Natural killer cell (primary cell): ENCODE measurements at places on chromosomes 13 and 19. TPM values are rescaled to one million over a fixed set of nuclear protein-coding genes. Genes with fewer than 3 reads are reported as not detected.

DNA sequence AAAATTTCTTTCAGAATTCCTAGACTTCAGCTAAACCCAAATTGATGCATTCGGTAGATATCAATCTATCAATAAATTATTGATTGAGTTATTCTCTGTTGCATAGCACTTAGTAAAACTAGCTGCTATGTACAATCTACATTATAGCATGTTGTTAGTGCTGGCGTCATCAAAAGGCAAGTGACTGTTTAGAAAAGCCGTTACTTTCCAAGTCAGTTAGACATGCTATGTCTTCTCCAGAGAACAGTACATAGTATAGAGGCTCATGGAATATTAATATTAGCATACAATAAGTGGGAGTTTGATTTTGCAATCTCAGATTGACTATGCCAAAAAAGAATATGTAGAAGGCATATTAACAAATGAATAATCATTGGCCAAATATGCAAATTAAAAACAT lies 165.6 kb downstream of the DCT start:
- DNase-seq: no peak

DNA sequence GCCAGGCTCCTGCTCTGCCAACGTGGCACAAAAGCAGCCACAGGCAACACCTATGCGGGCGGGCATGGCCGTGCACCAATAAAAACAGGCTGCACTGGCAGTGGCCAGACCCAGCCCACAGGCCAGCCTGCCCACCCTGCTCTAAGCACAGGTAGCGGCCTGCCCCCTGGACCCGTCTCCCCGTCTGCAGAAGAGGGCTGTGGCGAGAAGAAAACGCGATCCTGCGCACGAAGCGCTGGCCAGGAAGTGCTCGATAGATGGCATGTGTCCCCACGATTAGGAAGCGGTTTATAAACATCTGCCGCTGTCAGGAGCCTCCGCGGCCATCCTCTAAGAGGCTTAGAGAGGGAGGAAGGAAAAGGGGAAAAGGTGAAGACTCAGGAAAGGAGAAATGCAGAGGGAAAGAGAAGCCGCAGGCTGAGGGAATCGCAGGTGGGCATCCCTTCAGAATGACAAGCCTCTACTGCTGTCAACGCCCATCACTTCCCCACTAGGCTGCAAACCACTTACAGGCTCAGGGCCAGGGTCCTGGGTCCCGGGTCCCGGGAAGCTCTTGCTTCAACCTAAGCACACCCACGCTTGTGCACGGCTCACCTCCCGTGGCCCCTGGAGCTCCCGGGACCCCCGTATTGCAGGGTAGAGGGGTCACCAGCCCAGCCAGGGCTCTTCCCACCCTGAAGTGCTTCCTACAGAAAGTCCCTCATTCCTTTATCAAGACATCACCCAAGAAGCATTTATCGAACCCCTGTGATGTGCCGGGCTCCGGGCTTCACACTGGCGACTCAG lies 10.5 kb downstream of the MLLT1 start:
- DNase-seq: no peak

GRCh38 chr19:41430922-41431321 lies 3.7 kb upstream of the B3GNT8 start:
- no peak for DNase-seq

The ATP4B gene
- total RNA-seq: not detected

GRCh38 chr19:33559996-33560395 lies 38.4 kb upstream of the PEPD start:
- no peak for DNase-seq

DNA sequence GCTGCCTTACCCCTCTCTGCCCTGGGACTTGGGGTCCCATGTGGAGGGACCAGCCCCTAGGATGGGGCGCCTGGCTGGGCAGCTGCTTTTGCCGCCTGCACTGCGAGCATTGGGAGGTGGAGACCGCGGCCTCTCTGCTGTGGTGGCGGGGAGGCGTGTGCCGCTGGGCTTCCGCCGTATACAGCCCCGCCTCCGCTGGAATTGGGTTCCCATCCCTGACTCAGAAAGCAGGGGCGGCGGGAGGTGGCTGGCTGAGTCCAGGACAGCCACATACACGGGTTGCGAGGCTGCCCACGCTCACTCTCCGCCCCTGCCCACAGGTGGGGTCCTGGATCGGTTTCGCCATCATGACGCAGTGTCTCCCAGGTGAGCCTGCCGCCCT lies 6.6 kb downstream of the NDUFB7 start:
- DNase-seq: no peak

The ERICH6B gene
- total RNA-seq: not detected

DNA sequence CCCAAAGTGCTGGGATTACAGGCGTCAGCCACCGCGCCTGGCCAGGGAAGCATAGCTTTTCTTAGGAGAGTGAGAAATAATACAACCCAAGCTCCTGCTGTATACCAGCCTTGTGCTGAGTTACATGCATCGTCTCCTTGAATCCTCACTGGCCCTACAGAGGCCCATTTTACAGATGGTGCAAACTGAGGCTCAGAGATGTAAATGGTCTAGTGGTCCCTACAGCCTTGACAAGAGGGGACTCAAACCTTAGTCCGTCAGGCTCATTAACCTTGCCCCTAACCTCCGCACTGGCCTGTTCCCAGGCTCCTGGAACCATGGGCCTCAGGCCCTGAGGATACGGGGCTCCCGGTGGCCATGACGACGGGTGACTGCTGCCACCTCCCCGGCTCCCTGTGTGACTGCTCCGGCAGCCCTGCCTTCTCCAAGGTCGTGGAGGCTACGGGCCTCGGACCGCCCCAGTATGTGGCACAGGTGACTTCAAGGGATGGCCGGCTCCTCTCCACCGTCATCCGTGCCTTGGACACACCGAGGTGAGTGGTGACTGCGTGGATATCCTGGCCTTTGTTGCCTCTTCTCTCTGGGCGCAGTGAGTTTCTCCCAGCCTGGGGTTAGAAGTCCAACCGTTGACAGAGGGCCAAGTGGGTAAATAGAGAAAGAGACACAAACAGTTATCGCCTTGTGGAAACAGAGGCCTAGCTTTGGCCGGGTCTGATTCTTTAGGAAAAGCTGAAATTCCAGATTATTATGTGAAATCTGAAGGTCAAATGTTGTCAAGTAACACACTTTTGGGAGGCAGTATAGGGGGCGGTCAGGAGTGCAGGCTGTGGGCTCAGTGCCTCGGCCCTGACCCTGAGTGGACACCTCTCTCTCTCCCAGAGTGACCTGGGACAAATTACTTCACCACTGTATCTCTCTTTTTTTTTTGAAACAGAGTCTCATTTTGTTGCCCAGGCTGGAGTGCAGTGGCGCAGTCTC lies 8.7 kb downstream of the MARCHF2 start:
- DNase-seq: no peak

The NRTN gene
- 0.34 TPM for total RNA-seq

DNA sequence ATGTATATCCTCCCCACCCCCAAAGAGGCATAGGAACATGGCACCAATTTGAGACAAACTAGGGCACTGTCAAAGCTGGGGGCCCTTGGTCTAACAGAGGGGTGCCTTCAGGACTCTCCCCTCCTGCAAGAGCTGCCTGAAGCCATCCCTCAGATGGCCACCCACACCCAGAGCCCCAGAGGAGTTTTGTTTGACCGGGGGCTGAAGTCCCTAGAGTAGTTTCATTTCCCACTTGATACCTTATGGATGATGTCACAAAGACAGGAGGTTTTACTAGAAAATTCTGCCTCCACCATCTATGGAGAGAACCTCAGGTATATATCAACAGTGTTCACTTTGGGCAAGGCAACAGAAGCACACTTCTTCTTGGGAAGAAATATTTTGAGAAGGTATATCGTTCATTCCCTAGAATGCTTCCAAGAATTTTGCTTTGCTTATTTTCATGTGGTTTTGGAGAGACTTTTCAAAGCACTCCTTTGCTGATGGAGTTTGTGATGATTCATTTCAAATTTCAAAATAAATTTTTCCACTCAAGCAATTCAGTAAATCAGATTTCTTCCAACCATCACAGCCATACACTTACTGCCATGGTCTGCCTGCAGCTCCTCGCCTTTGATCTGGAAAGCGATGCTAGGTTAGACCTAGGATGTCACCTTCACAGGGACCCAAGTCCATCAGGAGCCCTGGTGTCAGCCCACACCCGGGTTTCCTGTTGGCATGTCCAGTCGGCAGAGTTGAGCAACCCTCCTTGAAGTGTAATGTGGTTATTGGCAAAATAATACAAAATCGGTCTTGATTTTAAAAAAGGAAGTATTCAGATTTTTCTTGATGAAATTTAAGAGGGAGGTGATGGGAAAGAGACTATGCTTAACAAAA lies 207.0 kb downstream of the SHISA2 start:
- DNase-seq: no peak

The ZNF490 gene
- total RNA-seq: 21.4 TPM

The IGFL3 gene
- not detected for total RNA-seq

The ATXN8OS gene
- not detected for total RNA-seq

DNA sequence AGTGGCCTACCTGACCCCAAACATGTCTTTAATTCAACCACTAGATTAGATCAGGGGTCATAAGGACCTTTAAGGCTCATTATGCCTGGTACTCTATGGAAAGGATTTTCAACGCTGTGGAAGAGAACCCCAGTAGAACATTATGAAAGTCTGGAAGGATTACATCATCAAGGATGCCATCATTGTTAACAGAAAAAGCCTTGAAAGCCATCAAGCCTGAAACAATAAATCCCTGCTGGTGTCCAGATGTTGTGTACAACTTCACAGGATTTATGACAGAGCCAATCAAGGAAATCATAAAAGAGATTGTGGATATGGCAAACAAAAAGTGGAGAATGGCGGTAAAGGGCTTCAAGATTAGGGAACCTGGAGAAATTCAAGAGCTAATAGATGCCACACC lies 59.7 kb downstream of the NAA16 start:
- no peak for DNase-seq

- DNase-seq: no peak
Measured at GRCh38 chr13:50334115-50334778, 319.0 kb downstream of the KCNRG start.

GRCh38 chr13:51806566-51806965 lies 2.6 kb upstream of the DHRS12 start:
- DNase-seq: no peak

DNA sequence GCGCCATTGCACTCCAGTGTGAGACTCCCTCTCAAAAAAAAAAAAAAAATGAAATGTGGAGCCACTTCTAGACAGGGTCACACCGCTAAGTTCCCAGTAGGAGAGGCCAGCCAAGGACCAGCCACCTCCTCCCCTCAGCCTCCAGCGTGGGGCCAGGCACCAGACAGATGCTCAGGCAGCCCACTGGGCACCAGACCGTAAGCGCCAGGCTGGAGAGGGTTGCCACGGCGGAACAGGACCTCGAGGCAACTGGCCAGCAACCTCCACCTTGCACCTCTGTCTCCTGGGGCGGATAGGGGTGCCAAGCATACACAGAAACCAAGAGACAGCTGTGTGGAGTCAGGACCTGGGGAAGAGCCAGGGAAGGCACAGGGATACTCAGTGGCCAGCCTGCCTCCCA lies 3.7 kb downstream of the PEPD start:
- DNase-seq: no peak

The PRODH2 gene
- total RNA-seq: not detected

The EFNB2 gene
- total RNA-seq: 0.16 TPM

DNA sequence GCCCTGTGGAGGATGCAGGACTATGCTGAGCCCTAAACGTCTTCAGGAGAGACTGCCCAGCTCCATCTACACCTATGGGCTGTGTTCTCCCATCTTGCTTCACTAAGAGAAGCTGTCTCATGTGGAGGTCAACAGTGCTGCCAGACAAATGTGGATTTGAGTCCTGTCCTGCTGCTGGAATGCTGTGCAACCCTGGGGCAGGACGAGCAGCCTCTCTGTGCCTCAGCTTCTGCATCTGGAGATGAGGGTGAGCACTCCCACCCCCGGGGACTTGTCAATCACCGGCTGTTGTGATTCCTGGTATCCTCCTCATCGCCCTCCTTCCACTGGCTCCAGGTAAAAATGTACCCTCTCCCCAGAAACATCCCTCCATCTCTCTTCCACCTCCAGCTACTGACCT lies 16.3 kb downstream of the EPS15L1 start:
- no peak for DNase-seq

The FPR1 gene
- total RNA-seq: 3.4 TPM

The RXFP2 gene
- not detected for total RNA-seq

DNA sequence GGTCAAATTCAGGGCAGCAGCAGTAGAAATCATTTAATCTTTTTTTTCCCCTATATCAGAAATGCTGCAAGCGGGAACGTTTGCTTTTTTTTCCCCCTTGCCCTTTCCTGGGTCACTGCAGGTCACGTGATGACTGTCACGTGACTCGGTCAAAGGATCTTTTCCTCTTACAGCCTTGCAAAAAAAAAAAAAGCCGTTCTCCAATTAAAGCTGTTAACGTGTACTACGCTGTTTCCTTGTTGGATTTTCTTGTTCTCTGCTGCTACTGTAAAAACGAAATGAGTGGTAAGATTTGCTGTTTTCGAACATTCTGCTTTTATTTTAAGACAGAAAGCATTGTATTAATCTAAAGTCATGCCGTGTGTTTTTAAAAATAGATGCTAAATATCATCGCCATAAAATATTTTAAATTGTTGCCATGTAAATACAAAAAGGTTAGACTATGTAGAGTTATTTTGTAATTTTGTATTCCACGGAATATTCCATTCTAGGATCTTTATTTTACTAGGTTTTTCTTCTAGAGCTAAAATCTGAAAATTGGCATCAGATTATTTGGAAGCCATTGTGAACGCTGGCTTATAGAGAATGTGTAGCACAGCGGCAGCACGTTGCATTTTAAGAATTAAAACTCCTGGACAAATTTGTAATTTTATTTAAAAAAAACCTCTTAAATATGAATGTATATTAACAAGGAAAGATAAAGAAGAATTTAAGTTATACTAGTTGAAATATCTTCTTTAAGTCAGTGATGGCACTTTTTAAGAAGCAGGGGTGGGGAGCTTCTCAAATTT lies 109.8 kb upstream of the MLNR start:
- DNase-seq: peak; percentile 93

The ZNF296 gene
- total RNA-seq: 5.1 TPM

- DNase-seq: no peak
Measured at GRCh38 chr13:60135344-60135743, 28.4 kb downstream of the DIAPH3 start.

DNA sequence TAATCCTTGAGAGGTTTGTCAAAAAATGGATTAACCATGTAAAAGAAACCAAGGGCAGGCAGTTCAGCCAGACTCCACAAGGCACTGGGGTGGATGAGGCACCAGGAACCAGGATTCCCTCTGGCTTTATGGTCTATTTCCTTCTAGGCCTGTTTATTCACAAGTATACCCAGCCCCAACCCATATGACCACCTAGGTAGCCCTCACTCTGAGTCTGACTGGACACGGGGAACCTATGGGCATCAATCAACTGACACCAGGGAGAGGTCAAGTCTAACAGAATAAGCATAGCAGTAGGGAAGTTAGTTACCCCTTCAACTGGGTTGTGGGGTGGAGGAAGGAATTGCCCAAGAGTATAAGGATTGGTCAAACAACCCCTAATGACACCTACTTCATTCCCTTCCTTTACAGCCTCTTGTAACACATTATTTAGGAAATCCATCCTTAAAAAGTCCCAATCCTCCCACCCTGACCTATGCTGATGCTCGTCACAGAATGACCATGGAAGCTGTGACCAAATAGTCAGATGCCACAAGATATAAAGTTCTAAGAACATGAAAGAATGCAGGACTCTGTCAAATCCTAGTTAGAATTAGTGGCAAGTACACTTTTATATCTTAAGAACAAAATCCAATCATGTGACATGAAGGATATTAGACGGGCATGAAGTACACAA lies 31.7 kb downstream of the PEG3 start:
- no peak for DNase-seq

The ZNF699 gene
- total RNA-seq: 13.4 TPM

The SPINT2 gene
- 2.7 TPM for total RNA-seq
